ENCODE measurements at places on chromosomes 16 and 17.

DNA sequence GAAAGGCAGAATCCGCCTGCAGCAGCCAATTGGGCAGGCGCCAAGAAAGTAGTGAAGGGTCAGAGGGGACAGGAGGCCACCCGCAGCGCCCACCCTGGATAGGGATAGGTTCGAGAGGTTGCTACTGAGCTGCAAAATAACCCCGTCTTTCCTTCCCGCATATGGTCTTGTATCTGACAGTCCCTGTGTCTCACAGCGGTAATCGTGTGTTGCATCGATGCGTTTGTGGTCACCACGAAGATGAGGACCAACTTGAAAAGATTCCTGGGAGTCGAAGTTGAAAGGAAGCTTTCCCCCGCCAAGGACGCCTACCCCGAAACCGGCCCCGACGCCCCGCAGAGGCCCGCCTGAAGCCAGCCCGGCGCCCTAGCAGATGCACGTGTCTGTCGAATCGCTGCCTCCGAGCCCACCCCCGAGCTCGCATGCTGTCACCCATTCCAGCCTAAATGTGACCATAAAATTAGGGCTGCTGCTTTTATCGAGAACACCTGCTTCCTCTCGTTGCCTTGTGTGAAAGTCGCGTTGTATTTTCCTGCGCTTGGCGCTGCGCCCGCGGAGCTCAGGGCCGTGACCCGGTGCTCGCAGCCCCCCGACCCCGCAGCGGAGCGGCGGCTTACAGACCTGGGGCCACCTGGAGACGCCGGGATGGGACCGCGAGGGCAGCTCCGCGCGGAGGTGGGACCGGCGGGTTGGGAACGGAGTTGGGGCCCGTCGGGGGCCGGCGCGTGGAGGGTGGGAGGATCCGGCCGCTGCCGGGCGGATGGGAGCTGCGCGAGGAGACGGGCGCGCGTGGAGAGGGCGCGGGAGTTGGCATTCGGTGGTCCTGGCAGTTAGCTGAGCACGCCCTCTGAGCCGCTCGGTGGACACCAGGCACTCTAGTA is at the start of gene CMTM2:
TSS of gene CMTM2 (plus strand) at position 813 of the 881 bp plus-strand sequence. CDS start 145 bp downstream, outside the sequence.
- DNase-seq = no peak

GRCh38 chr17:82012640-82013295 is 9.9 kb downstream of the CENPX start:
- DNase-seq = no peak

DNA sequence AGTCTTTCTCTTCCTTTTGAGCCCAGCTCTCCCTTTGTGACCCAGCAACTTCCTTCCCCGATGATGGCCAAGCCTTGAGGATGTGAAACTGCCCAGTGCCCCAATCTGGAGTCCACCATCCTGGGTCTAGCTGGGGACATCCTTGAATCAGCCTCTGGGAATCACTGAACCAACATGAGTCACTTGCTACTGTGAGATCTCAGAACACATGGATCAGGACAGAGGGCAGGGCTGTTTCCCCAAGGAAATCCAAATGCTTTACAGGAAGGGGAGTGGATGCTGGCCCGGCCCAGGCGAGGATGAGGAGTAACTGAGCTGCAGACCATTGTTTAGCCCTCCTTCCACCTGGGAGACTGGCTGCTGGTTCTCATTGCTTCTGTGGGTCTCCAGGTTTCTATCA is 547.6 kb downstream of the WWOX start:
- DNase-seq = no peak

GRCh38 chr16:83587201-83587600 is 220.6 kb upstream of the HSBP1 start:
- DNase-seq = no peak

DNA sequence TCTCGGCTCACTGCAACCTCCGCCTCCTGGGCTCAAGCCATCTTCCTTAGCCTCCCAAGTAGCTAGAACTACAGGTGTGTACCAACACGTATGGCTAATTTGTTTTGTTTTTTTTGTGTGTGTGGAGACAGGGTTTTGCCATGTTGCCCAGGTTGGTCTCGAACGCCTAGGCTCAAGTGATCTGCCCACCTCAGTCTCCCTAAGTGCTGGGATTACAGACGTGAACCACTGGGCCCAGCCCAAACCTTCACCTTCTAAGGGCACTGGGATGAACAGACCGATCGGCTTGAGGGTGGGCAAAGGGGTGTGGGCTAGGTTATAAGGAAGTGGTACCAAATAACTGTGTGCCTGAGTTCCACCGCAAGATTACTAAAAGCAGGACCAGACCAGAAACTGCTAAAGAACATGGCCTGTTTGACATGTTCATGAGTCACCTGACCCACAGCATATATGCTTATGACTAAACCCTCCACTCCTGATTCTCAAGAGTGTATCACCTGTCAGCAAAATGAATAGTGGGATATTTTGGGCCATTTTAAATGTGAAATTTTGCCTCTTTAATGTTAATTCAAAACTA is 8.1 kb downstream of the TMEM97 start:
- no peak for DNase-seq

GRCh38 chr16:65002265-65002664 is 119.6 kb downstream of the CDH11 start:
- no peak for DNase-seq

GRCh38 chr17:76142585-76143041 is 1.6 kb upstream of the FOXJ1 start:
- no peak for DNase-seq

GRCh38 chr17:17229416-17230384 is 7.3 kb downstream of the FLCN start:
- DNase-seq = no peak

GRCh38 chr16:61763013-61763412 is 273.2 kb downstream of the CDH8 start:
- DNase-seq = no peak

DNA sequence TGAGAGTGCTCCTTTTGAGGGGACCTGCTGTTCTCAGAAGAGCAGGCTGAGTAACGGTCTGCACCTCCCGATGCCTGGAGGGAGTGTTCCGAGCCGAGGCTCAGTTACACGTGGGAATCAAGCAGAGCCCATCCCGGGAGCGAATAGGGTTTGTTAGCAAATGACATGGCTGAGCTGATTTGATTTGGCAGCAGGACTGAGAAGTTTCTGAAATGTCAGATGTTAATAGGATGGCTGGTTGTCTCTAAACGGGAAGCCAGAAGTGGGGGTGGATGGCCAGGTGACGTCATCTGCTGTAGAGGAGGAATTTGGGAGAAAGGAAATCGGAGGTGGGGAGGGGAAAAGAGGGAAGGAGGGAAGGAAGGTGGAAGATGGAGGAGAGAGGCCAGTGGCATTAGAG is 128.0 kb downstream of the RAP1GAP2 start:
- DNase-seq = no peak

GRCh38 chr17:80729016-80729415 is 184.4 kb downstream of the RPTOR start:
- no peak for DNase-seq

DNA sequence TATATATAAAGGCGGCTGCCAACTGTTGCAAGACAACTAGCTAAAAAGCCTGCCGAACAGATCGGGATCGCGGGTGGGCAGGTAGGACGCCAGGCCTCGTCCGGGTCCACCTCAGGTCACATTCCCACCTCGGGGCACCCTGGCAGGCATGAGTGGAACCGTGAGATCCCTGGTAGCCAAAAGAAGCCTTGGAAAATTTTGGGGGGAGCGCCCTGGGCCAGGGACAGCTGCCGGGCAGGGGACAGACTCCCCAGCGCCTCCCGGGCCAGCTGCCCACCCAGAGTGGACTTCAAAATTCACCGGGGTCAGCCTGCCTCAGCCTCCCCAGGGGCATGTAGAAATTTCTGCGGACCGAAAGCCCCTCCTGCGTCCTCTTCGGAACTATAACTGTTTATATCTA is 760.9 kb downstream of the KCNJ18 start:
- no peak for DNase-seq

GRCh38 chr17:45311401-45311759 is 5.4 kb downstream of the MAP3K14 start:
- DNase-seq = no peak

GRCh38 chr16:17463335-17463734 is 7.4 kb downstream of the XYLT1 start:
- DNase-seq = no peak

GRCh38 chr17:49520386-49521087 is 25.4 kb downstream of the NGFR start:
- no peak for DNase-seq

- no peak for DNase-seq
Measured at GRCh38 chr17:78176548-78177025, 8.2 kb downstream of the SYNGR2 start.

GRCh38 chr17:50807009-50807408 is 28.4 kb upstream of the WFIKKN2 start:
- DNase-seq = no peak

DNA sequence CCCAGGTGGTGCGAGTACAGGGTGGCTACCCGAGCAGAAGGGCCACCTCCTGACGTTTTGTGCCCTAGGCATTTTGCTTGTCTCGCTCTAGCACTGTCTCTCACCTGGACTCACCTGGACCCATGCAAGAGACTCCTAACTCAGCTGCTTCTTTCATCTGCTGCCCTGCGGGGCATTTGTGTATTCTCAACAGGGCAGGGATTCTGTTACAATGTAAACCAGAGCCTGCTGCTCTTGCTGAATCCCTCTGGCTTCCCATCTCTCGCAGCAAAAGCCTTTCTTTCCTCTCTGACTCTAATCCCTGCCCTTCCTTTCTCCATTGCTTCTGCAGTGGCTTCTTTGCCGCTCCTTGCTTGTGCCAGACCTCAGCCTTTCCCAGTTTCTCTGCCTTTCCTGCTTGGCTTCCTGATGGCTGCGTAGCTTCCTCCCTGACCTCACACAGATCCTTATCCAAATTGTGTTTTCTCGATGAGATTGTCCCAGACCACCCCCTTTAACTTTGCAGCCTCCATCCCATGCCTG is 10.2 kb downstream of the ARSG start:
- DNase-seq = no peak

GRCh38 chr17:64579917-64580316 is 73.1 kb downstream of the CEP95 start:
- no peak for DNase-seq

- no peak for DNase-seq
Measured at GRCh38 chr17:60077672-60078519, 825 bp downstream of the HEATR6 start.

GRCh38 chr16:9362050-9362449 is 270.6 kb downstream of the HAPSTR1 start:
- DNase-seq = no peak

GRCh38 chr17:27396045-27396444 is 60.2 kb upstream of the KSR1 start:
- DNase-seq = no peak

DNA sequence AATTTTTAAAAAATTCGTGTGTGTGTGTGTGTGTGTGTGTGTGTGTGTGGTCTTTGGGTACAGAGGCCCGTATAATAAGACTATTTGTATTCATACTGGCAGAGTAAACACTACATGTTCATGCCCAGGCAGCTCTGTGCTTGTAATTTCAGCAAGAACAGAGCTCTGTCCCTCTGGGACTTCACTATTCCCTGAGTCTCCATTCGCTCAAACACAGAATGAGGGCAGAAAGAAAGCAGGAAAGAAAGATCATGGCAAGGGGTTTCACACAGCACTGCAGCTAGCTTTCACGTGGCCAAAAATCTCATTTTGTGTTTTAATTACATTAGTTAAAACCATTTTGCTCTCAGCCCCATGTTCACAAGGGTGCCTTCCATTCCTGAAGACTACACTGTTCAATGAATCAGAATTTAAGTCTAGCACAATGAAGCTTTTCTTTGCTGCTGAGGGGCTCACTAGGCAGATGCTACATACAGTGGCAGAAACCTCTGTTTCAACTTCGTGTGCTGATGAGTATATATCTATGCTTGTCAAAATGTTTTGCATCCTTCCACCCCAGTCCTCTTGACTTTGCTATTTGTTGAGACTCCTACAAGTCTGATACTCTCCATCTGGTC is 198.4 kb upstream of the C17orf78 start:
- no peak for DNase-seq

DNA sequence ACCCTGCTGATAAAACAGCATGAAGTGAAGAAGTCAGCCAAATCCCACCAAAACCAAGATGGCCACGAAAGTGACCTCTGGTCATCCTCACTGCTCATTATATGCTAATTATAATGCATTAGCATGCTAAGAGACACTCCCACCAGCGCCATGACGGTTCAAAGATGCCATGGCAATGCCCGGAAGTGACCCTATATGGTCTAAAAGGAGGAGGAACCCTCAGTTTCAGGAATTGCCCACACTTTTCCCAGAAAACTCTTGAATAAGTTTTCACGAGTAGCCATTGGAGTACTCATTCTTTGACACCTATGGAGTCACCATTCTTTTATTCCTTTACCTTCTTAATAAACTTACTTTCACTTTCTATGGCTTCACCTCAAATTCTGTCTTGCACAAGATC is 44.3 kb downstream of the GSG1L start:
- DNase-seq = no peak

- no peak for DNase-seq
Measured at GRCh38 chr17:7839876-7840261, 5.9 kb downstream of the KDM6B start.
